CD4-positive, alpha-beta T cell treated with Interleukin-10 for 1 hour (primary cell): ENCODE measurements at places on chromosomes 13 and 19.

DNA sequence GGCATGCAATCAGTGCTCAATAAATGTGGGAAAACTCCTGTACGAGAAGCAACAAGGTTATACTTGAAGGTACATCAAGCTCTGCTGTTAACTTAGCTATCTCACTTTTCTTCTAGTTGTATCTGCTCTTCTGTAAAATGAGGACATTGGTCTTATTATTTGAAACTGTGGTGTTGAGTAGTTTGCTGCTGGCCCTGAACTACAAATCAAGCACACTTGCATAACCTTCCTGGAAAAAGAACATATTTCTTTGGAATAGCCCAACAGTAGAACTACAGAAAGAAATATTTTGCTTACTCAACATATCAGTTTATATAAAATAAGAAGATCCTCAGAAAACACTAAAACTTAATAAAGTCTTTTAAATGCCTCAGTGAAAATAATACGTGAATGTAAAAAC, 203.0 kb downstream of the KCTD12 start:
- no peak for DNase-seq

DNA sequence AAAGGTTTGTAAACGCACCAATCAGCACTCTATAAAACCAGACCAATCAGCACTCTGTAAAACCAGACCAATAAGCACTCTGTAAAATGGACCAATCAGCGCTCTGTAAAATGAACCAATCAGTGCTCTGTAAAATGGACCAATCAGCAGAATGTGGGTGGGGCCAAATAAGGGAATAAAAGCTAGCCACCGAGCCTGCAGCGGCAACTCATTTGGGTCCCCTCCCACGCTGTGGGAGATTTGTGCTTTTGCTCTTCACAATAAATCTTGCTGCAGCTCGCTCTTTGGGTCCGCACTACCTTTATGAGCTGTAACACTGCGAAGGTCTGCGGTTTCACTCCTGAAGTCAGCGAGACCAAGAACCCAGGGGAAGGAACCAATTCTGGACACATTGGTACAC, 28.0 kb downstream of the ZNF175 start:
- DNase-seq, result no peak

- DNase-seq, result no peak
Observed at GRCh38 chr13:95492044-95492801, 60.3 kb upstream of the CLDN10 start.

DNA sequence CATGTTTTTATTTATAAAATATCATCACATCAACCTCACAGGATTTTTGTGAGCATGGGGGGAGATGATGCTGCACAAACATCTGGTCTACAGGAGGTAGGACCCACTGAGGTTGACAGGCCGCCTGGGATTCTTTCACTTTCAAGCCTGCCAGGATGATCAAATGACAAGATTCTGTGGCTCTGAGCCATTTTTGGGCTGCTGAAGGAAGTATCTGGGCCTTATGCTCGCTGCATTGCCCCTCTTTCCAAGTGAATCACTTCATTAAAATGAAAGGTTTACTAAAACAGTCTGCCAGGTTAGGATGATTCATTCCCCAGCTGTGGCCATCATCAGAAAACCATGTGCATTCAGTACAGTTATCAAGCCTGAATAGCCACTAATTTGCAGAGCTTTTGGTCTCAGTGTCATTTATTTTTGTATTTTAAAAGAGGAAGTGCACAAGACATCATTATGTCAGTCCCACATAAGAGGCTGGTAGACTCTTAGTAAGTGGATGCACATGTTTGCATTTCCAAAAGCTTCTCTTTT, 34.4 kb downstream of the STARD13 start:
- no peak for DNase-seq

GRCh38 chr19:13169769-13170168, 19.6 kb downstream of the IER2 start:
- DNase-seq, result no peak

GRCh38 chr13:20230913-20231838, 943 bp downstream of the GJB6 start:
- DNase-seq, result peak; percentile 23

DNA sequence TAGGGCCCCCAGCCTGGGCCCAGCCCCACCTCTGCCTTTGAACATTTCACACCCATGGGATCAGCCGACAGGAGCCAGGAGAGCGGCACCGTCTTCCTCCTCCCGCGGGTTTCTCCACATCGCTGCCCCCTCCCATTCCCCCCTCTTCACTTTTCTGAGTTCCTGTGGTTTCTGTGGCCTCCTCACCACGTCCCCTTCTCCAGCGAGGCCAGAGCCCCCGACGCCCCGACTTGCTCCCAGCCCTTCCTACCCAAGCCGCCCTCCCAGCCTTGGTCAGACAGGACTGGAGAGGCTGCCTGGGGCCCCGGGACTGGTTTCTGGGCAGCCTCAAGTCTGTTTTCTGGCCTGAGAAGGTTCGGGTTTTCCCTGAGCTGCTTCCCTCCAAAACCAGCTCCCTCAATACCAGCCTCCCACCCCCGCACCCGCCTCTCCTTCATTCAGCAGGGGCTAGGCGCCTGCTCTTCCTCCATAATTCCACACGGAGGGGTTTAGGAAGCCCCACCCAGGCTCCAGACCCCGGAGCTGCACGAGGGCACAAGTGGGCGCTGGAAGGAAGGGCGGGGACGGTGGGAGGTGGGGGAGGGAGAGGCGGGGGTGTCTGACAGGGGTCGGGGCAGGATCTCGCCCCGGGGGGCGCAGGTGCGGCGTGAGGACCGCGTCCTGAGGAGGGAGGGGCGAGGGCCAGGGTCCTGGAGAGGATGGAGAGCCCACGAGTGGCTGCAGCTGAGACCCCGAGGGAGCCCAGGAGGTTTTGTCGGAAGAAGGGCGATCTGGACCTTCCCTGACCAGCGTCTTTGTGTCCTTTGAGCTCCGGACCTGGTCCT, 4.0 kb upstream of the SIGLEC10 start:
- no peak for DNase-seq
